GM18507 (cell line): ENCODE measurements at places on chromosomes 6 and 20.
A peak's percentile ranks its signal among the peaks of the same experiment; 100 is the strongest.

DNA sequence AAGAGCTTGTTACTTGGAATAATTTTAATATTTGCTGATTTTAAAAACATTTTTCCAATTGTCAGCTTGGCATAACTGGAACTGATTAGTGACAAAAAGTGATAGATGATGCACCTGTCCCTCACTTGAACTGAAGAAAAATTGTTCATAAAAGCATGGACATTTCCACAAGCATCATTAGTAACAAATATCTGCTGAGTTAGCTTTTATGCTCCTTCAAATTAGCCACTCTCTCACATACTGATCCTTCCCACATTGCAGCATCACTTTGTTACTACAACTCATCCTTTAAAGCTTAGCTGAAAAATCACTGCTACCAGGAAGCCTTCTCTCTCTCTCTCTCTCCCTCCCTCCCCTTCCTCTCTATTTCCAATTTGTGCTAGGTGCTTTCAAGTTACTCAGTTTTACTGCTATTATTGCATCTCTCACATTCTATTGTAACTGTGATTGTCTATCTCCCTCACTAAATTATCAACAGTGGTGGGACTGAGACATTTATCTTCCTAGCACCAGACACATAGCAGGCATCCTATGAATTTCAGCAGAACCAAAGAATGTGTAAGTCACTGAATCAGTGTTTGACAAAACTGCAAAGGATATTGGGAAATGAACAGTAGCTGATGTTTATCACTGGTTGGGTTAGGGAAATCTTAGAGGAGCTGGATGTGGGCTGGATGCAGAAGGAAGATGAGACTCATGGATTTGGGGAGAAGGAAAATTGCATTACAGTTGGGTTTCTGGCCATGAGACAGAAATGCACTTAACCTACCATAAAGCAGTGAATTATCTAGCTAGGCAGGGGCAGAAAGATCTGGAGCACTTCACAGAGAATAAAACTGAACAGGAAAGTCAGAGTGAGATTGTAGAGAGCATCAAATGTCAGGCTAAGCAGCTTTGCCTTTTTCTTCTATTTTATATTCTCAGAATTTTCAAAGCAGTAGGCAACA, 128.4 kb upstream of the PLN start:
- DNase-seq, result no peak

DNA sequence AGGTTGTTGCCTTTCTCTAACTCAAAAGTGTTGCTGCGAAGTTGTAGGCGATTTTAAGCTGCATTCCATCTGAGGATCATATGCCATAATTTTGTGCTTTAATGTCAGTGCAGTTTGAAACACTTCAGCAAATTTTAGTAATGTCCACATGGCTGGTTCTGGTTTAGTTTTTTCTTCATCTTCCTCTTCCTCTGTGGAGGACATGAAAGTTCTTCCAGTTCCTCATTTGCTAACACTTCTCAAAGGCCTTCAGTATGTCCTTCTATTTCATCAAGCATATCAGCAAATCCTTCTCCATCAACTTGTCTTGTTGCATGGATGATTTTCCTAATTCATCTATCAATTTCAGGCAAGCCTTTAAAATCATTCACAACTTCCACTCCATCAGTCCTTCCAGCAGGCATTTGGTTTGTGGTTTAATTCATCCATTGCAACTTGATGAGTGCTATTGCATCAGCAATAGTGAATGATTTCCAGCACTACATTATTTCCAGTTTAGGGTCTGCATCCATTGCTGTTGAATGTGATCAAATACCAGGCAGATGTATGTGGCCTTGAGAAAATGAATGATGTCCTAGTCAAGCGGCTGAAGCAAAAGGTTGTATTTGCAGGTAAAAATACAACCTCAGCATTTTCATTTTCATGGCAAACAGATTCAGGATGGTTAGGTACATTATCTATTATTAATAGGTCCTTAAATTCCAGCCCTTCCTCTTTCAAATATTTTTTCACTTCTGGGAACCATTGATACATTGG, 20.2 kb downstream of the SHLD1 start:
- no peak for DNase-seq

DNA sequence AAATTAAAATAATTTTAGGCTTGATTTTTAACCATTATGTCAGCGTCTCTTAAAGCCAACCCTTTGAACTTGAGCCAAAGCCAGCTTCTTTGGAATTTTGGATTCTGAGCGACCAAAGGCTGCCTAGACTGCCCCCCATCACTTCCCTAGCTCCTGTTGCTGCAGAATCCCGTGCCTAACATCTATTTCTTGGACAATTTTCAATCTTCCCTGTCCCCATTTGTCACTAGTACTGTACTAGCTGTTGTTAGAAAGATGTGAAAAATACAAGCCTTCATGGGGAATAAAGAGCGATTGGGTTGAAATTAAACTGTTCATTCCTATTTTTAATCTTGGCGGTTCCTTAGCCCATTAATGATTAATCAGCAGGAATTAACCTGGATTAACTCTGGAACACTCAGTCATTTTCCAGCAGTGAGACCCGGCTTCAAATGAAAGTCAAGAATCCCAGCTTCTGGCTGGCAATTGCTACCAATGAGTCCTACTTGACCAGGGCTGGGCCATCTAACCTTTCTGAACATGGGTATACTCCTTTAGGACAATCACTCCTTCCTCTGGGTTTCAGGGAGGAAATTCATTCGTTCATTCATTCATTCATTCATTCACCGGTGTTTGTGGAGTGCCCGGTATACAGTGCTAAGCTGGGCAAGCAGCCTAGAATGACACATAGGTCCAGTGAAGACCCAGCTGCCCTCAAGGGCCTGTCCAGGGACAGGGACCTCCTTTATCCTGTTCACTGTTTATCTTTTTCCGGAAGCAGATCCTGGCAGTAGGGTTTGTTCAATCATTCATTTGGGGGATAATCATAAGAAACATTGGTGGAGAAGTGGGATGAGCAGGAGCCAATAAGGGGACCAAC, 1.4 kb upstream of the RRBP1 start:
- no peak for DNase-seq

GRCh38 chr6:18122128-18123093, at the start of gene NHLRC1:
NHLRC1 (minus strand) TSS chr6:18122677; CDS start chr6:18122606, 71 bp downstream.
- DNase-seq, result peak; percentile 60

- DNase-seq, result no peak
Observed at GRCh38 chr6:29112135-29112534, 4.3 kb downstream of the OR2J3 start.

DNA sequence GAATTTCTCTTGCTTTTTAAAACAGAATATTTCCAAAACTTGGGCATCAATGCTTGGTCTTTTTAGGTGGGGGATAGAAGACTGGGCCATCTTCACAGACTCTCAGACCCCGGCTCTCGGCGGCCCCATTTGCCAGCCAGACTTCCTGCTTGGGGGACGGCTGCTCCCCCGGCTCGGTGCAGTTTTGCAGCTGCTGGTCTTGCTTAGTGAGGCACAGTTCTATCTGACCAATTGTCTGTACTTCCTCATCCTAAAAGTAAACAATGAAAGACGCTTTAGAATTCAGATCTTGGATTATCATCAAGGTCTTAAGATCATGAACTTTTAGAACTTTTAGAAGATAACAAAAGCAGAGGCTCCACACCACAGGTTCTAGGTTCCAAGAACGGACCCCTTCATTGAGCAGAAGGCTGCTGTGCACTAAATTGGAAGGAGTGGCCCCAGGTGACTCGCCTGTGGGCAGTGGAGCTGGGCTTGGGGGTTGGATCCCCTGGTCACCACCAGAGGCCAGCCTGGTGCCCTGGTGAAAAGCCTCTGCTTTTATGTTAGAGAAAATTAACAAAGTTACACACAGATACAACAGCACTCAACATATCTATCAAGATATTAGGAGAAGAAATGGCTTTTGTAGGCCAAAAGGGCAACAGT, 26.7 kb downstream of the RNASET2 start:
- DNase-seq, result no peak

DNA sequence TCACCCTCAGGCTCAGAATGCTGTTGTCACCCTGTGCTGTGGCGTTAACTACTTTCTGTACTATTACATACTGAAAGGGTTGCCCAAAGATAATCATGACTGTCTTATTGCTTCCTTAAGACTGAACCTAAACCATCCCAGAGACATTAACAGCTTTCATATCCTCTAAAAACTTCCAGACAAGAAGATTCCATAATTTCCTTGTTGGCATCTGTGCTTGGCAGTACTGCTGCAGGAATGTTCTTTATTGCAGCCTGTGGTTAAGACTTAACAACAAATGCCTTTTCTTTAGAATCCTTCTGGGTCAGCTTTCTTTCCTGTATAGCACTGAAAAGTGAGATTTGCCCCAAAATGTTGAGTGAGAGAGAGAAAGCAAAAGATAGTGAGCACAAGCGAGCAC, 109.7 kb downstream of the GJA10 start:
- DNase-seq, result no peak

GRCh38 chr6:165880686-165881085, 217.6 kb upstream of the PDE10A start:
- DNase-seq, result no peak

DNA sequence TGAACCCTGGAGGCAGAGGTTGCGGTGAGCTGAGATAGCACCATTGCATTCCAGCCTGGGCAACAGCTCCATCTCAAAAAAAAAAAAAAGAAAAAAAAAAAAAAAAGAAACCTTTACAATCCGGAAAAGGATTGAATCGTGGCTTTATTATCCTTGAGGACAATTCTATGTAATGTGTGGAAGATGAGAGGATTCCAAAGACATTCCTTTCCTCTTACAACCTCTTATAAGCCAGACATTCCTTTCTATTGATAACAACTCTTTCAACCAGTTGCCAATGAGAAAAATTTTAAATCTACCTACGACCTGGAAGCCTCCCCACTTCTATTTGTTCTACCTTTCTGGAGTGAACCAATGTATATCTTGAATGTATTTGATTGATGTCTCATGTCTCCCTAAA, 91.2 kb upstream of the EEF1E1 start:
- no peak for DNase-seq

- DNase-seq, result no peak
Observed at GRCh38 chr20:47007826-47008655, 113.4 kb downstream of the EYA2 start.

- DNase-seq, result no peak
Observed at GRCh38 chr6:1068905-1069304, 243.0 kb upstream of the FOXQ1 start.

DNA sequence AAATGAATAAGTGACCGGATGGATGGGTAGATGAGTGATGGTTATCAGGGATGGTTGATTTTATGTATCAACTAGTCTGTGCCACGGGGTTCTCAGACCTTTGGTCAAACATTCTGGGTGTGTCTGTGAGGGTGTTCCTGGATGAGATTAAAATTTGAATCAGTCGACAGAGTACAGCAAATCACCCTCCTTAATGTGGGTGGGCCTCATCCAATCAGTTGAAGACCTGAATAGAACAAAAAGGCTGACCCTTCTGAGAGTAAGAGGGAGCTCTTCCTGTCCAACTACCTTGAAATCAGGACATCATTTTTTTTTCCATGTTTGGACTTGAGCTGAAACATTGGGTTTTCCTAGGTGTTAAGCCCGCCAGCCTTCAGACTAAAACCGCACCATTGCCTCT, 136.4 kb upstream of the ATXN1 start:
- DNase-seq, result no peak

DNA sequence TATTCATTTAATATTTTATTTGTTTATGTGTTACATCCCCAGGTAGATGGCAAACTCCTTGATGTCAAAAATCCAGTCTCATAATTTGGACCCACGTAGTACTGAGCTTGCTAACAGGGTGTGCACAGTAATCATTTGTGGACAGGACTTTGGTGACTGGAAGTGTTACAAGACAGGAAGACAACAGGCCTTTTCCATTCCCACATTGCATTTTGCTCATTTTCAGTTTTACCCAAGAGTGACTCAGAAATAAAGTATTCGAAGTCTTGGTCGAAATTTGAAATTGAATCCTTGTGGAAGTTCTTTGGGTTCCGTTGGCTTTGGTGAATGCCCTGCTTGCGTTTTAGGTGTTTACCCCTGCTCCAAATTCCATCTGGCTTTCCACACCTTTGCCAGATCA, 63.0 kb upstream of the THBS2 start:
- no peak for DNase-seq

DNA sequence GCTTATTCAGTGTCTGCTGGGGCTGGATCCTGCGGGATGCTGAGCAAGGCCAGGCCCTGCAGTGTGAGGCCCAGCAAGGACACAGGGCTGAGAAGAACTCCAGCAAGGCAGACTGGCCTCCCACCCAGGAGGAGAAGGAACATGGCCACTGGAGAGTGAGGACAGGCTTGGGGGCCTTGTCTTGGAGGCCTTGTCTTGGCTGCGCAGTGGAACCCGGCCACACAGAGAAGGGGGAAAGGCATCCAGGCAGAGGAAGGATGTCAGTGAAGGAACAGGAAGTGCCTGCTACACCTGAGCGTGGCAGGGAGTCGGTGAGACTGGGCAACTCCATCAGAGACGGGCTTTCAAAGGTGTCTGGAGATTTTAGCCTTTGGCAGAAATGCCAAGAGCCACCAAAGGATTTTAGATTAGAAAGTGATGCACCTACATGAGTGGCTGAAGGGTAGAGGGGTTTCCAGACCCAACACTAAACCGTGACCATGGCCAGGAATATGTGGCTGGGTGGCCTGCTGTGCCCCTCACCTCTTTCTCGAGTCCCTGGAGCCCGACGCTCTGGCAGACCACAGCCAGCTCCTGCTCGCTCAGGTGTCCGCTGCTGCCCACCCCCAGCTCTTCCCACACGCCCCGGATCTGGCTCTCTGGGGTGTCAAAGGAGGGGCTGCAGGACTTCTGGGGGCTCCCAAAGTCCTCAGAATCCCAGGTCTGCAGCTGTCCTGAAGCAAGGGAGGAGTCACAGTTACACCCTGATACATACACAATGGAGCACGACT, 80.8 kb downstream of the NINL start:
- no peak for DNase-seq

DNA sequence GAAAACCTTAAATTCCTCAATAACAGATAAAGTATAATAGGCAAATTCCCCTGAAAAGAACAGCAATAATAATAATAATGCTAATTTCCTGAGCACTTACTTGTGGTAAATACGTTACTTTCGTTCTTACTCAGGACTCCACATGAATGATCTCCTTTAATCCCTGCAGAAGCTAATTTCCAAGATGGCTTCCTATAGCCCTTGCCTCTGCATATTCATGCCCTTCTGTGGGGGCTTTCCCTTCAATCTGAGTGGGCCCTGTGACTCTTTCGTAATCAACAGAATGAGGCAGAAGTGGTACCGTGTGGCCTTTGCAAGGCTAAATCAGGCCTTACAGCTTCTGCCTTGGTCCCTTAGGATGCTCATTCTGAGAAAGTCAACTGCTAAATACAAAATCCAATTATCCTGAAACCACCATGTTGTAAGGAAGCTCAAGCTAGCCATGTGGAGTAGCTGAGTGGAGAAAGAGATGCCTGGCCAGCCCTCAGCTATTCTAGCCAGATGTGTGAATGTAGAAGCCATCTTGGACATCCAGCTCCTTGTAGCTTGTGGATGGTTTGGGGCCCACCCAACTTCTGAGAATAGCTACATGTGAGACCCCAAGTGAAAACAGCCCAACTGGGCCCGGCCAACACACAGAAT, 50.5 kb downstream of the MCUR1 start:
- DNase-seq, result peak; percentile 28
